ENCODE measurements at places on chromosomes 3 and 15.

GRCh38 chr15:91263632-91264531, 163.8 kb downstream of the SV2B start:
- DNase-seq = no peak

GRCh38 chr3:158470944-158471638, 99.9 kb upstream of the MLF1 start:
- no peak for DNase-seq

- DNase-seq = no peak
Measured at GRCh38 chr3:123388042-123388441, 60.8 kb downstream of the ADCY5 start.

DNA sequence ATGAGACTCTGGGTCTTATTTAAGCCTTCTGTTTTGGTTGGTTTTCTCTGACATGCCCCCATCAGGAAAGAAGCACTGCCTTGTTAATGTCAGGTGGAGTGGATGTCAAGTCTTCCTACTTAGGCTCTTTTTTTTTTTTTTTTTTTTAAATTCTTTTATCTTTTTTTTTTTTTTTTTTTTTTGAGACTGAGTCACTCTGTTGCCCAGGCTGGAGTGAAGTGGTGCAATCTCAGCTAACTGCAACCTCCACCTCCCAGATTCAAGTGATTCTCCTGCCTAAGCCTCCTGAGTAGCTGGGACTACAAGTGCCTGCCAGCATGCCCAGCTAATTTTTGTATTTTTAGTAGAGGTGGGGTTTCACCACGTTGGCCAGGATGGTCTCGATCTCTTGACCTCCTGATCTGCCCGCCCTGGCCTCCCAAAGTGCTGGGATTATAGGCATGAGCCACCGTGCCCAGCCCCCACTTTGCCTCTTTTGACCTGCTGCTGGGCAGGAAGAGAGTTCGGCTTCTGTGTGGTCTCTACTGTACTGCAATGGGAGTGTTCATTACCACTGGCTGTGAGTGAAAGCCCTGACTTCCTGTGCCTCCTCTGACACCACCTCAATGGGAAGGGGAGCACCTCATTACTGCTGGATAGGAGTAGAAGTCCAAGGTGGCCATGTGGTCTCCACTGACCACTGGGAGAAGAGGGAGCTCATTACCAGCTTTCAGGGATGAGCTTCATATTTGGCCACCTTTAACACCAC, 10.9 kb downstream of the CTDSPL start:
- no peak for DNase-seq

DNA sequence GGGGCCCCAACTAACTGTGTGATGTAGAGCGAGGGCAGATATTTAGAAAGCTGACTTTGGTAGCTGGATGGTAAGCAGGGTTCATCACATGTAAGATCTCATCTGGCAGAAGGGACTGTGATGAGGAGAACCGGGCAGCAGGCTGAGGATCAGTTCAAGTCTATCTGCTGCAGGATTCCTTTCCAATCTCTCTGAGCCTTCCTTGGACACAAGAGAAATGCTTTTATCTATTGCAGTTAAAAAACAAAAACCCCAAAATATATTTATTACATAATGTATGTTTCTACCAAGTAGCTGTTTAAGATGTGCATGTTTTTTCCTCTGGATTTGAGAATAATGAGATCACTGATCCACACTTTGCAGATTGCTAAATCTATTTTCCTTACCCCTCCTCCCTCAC, 411.5 kb downstream of the RAP2B start:
- no peak for DNase-seq

DNA sequence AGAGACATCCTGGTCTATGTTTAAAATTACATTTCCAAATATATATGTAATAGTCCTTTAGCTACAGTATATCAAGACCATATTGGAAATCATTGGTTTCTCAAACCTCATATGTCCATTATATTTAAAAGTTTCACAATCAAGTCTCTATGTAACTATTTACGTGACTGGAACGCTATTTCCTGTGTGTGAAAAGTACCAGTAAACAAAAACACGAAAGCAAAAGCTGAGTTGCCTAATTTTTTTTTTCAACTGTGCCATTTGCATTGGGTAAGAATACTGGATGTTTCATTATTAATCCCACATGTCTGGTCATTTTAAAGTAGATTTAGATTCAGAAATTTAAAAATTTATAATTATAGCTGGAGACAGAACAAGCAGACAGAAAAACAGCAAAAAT, 381.4 kb downstream of the TBC1D5 start:
- DNase-seq = no peak

GRCh38 chr3:103033841-103034240, 599.0 kb downstream of the ZPLD1 start:
- DNase-seq = no peak

GRCh38 chr15:82146990-82147461, 101.2 kb upstream of the MEX3B start:
- no peak for DNase-seq

- DNase-seq = no peak
Measured at GRCh38 chr15:38220606-38221273, 31.9 kb upstream of the SPRED1 start.

GRCh38 chr15:26096581-26096980, 233.5 kb upstream of the ATP10A start:
- DNase-seq = no peak

DNA sequence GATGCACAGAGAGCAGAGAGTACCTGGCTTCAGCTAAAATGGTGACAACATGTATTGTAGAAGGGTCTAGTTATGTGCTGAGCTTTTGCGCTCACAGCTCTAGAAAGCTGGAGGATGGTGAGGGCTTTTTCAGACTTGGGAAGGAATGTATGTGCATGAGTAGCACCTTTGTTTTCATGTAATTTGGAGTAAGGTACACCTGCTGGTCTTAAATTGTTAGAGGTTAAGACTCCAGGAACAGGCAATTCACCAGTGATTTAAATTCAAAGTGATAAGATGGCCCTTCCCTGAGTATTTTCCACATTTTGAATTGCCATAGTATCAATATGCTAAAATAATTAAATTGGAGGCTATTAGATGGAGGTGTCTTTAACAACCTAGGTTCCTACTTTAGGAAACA, 436.4 kb upstream of the GOLIM4 start:
- no peak for DNase-seq

DNA sequence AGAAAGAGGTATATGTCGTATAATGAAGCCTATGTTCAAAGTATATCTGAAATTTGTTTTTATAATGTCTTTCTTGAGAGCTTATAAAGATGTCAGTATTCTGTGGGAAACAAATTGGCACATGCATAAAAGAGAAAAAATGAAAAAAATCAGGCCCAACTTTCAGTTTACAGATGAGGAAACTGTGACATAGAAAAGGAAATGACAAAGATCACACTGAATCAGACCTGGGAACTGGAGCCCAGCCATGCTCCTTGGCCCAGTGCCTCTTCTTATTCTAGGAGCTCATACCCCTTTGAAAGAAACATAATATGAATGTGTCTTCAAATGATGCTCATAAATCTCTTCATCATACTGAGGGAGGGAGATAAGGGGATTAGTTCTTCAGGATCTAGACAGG, 48.4 kb downstream of the TMEM44 start:
- no peak for DNase-seq

DNA sequence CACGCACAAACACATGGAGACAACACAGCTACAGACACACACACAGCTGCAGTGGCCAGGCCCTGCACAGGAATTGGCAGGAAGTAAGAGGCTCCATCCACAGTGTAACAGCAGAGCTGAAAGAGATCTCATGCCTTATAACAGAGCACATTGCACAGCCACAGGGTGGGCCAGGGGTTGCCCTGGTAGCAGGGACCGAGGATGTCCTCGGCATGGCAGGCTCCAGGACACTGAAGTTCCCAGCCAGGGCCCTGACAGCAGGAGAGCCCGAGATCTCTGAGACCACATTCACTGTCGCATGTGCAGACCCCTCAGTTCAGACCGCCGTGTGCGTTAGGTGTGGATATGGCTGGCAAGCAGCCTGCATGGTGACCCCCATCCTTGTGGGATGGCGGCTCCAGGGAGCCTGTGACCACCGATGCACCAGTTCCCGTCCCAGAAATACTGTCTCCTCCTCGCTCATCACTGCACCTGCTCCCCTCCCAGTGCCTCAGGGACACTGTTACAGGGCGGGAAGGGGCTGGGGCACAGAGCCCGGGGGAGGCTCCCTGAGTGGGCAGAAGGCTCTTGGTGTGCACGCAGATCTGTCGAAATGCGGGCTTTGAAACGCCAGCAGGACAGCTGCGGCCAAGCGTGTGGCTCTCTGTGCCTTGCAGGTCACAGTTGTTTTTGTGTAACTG, 1.5 kb upstream of the OCA2 start:
- DNase-seq = no peak

GRCh38 chr3:127536830-127537812, 53.4 kb downstream of the TPRA1 start:
- no peak for DNase-seq

GRCh38 chr3:179373938-179374337, 26.4 kb downstream of the MFN1 start:
- DNase-seq = no peak

- DNase-seq = no peak
Measured at GRCh38 chr3:20326541-20326940, 140.5 kb upstream of the SGO1 start.

GRCh38 chr15:50150851-50151250, 31.1 kb upstream of the SLC27A2 start:
- no peak for DNase-seq

GRCh38 chr3:106628407-106628806, 748.8 kb upstream of the CCDC54 start:
- no peak for DNase-seq

GRCh38 chr15:86948719-86949118, 869.0 kb downstream of the AGBL1 start:
- DNase-seq = no peak

GRCh38 chr3:131704098-131704497, 201.3 kb upstream of the MRPL3 start:
- DNase-seq = no peak

- no peak for DNase-seq
Measured at GRCh38 chr3:64392001-64392400, 166.7 kb upstream of the PRICKLE2 start.

DNA sequence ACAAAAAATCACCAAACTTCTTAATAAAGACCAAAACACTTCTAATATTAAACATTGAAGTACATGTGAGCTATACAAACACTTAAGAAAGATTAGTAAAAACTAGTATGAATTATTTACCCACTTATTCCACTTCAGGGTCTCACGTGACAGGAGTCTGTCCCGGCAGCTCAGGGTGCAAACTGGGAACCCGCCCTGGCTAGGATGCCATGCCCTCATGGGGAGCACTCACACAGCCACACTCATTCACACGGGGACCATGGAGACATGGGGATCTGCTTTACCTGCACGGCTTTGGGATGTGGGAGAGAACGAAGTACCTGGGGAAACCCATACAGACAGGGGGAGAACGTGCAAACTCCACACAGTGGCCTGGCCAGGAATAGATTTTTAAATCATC, 179.3 kb upstream of the UBE3A start:
- no peak for DNase-seq

DNA sequence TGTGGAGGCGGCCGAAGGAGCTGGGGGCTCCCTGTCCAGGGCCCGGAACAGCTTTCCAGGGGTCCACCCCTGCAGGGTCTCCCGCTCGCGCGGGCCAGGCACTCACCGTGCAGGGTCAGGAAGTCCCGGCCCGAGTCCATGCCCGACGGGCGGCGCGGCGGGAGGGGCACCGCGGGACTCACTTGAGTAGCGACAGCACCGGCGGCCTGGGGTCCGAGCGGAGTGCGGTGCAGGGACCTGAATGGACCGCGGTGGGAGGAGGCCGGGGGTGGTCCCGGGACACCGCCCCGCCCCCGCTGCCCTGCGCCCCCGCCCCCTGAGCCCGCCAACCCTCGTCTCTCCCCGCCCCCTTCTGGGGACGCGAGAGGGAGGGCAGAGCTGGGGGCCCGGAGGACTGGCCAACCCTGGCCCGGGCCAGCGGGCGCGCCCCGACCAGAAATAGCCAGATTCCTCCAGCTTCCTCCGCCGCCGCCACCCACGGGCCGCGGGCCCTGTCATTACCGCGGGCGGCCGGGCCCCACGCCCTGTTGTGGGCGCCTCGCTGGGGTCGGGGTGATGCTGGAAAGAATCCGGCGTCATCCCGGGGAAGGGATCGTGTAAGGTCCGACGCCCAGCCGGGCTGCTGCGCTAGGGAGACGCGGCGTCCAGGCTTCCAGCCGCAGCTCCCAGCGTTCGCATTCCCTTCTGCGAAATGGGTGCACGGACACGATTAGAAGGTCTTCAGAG, at the start of gene PLCD1:
TSS of gene PLCD1 (minus strand) at position 243 of the 726 bp plus-strand sequence. CDS start at position 140, 103 bp downstream.
- peak; percentile 24 for DNase-seq

Measured in naive B cell (primary cell).